Neural crest cell (in vitro differentiated cells): ENCODE measurements at places on chromosomes 11 and 22. TPM values are rescaled to one million over a fixed set of nuclear protein-coding genes. Genes with fewer than 3 reads are reported as not detected.

- no peak for DNase-seq
Measured at GRCh38 chr11:64337538-64338249, 2.3 kb upstream of the CCDC88B start.

HEPN1 gene
- total RNA-seq: not detected in 2 replicates

OR52E8 gene
- total RNA-seq: not detected in 2 replicates

GRCh38 chr11:134745456-134745855 lies 333.4 kb upstream of the B3GAT1 start:
- no peak for DNase-seq

GRCh38 chr11:93517041-93517440 lies 26.1 kb downstream of the SMCO4 start:
- DNase-seq: no peak

- no peak for DNase-seq
Measured at GRCh38 chr11:75082601-75083216, 14.0 kb downstream of the OR2AT4 start.

RHOD gene
- 1.7 and 2.1 TPM in 2 replicates for total RNA-seq

MOGAT2 gene
- not detected in 2 replicates for total RNA-seq

WNT11 gene
- 0.16 and 0.19 TPM in 2 replicates for total RNA-seq

PRG2 gene
- total RNA-seq: 0.23 TPM in 1 of 2 replicates, not detected in the other

DNA sequence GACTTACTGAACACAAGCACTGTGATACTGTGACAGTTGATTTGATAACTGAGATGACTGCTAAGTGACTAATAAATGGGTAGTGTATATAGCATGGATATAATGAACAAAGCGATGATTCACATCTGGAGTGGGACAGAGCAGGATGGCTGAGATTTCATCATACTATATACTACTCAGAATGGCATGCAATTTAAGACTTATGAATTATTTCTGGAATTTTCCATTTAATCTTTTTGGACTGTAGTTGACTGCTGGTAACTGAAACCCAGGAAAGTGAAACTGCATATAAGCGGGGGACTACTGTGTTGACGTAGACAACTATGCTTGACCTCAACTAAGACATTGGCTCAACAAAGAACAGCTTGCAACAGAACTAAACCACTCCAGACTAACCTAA lies 20.0 kb upstream of the NUCB2 start:
- DNase-seq: no peak

GRCh38 chr22:40210818-40211217 lies 33.1 kb downstream of the TNRC6B start:
- DNase-seq: no peak

- no peak for DNase-seq
Measured at GRCh38 chr11:43546561-43547429, 133.7 kb upstream of the HSD17B12 start.

DNA sequence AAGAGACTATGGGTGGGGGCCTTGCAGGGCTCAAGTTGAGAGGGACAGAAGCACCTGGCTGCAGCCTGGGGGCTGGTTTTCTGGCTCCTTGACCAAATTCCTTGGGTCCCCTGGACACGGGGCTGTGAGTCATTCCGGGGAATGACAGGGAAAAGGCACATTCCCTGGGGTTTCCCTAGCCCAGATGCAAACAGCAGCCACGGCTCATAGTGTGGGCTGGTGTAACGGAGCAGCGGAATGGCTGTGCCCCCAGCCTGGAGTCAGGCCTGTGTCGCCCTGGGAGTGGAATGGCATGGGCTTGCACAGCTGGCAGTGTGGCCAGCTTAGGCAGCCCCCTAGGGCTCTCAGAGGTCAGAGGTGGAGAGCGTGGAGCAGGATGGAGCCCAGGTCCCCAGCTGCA lies 77.6 kb upstream of the KCNQ1OT1 start:
- DNase-seq: peak; percentile 0

PDE2A gene
- total RNA-seq: 2.0 and 3.0 TPM in 2 replicates

- no peak for DNase-seq
Measured at GRCh38 chr11:66861038-66861773, 4.3 kb downstream of the LRFN4 start.

GRCh38 chr11:24295360-24295759 lies 201.5 kb upstream of the LUZP2 start:
- DNase-seq: no peak

MRGPRX4 gene
- not detected in 2 replicates for total RNA-seq

GRCh38 chr22:39528681-39529486 lies 3.7 kb downstream of the RPS19BP1 start:
- peak; percentile 89 for DNase-seq

GRCh38 chr11:134561331-134561720 lies 149.3 kb upstream of the B3GAT1 start:
- no peak for DNase-seq

- no peak for DNase-seq
Measured at GRCh38 chr11:111148953-111149352, 96.6 kb upstream of the POU2AF2 start.

UPK2 gene
- not detected in 2 replicates for total RNA-seq

SYT8 gene
- not detected in 2 replicates for total RNA-seq

AIFM3 gene
- total RNA-seq: 0.79 and 0.84 TPM in 2 replicates
